Activated T-cell treated with anti-CD3 and anti-CD28 coated beads, Interleukin-2, amount 50 U/mL, for 72 hours (primary cell): ENCODE measurements at places on chromosomes 3 and 15. TPM values are rescaled to one million over a fixed set of nuclear protein-coding genes. Genes with fewer than 3 reads are reported as not detected.

DNA sequence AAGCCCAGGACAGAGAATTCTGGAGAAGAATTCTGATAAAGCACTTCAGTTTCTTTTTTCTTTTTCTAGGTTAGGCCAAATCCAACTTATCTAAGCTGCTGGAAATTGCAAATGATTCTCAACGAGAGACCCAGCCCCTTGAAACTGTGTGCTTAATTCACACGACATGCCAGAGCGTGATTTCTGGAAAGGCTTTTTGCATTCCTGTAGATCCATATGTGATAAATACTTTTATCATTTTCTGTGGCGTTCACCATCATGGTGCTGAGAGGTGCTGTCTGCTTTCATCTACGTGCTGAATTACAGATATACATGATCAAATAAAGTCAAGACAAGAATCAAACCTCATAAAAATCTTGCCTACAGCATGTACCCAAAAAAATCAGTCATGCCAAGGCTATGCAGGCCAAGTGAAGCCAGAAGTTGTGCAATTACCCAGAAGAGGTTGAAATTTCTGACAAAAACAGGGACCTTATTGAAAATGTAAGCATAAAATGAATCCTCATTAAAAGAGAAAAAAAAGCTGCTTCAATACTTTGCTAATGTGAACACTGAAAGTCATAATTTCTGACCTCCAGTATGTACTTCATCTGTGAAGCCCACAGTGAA, 10.8 kb upstream of the MEF2A start:
- no peak for DNase-seq

DNA sequence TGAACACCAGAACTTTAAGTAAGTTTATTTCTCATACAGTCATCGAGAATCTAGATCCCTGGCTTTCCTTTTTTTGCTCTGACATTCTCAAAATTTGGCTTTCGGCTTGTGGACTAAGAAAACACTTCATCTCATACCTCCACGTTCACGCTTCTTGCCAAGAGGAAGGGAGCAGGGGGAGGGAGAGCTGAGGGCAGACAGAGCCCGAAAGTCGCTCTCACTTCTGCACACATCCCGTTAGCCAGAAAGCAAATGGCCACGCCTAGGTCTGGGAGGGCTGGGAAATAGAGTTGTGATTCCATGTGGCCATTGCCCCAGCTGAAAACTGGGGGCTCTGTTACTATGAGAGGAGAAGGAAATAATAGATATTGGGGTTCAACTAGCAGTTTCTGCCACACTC, 57.3 kb downstream of the MAP6D1 start:
- DNase-seq = no peak

The BFSP2 gene
- total RNA-seq = not detected

- no peak for DNase-seq
These were observed 43.7 kb upstream of the PRICKLE2 start for GRCh38 chr3:64268926-64269325.

The KBTBD12 gene
- total RNA-seq = not detected

- DNase-seq = no peak
These were observed 7.1 kb downstream of the ATP2C1 start for GRCh38 chr3:130900959-130901358.

The ZNF502 gene
- 2.3 TPM for total RNA-seq

GRCh38 chr3:129560911-129561594, 18.1 kb downstream of the H1-8 start:
- DNase-seq = no peak

The XCR1 gene
- not detected for total RNA-seq

DNA sequence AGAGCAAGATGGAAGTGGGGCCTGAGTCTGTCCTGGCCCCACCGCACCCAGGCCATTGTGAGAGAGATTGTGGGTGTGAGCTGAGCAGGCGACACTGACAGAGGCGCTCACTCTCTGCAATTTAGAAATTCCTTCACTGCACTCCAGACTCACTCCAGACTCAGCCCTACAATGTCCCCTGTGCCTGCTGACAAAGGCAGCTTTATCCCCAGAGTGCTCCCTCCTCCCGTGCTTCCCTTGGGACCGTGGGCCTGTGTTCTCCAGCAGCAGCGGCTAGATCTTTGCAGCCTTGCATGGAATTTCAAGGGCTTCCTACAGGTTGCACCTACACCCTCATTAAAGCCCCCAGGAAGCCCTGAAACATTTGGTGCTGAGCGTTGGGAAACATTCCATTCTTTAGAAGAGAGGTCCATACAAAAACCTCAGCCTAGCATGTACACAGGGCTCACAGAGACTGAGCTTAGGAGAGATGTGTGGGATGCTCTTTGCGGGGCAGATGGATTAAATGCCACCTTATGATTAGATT, 1.3 kb upstream of the IL16 start:
- no peak for DNase-seq

DNA sequence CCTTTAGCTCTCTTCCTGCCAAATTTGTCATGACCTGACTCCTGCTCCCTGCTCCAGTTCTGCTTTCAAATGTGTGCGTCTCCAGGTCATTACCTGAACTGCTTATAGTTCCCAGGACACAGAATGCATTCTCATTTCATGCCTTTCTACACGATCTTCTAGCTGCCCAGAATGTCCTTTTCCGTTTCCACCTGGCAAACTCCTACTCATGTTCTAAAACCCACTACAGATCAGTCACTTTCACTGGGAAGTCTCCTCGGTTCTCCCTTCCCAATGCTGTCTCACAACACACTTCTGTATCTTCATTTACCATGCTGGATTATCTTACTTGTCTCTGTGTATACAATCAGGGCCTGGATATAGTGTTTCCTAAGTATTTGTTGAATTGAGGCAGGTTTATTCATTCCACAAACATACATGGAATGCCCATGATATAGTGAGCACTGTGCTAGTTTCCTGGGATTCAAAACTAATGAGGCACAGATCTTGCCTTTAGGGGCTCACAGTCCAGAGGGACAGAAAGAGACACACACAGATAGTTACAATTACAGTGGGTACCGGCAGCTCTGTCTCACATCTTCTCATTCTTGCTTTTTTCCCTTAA, 1.6 kb upstream of the NOX5 start:
- no peak for DNase-seq
